ENCODE measurements at places on chromosomes 13 and 19.

DNA sequence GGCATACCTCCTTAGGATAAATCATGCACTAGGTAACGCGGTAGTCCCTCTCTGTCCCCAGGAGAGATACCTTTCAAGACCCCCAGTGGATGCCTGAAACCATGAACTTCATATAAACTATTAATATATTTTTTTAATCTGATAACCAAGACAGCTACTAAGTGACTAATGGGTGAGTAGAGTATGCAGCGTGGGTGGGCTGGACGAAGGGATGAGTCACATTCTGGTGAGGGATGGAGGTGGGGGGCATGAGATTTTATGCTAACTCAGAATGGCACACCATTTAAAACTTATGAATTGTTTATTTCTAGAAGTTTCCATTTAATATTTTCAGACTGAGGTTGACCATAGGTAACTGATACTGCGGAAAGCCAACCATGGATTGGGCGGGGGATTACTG is 46.2 kb downstream of the CDK8 start:
- DNase-seq, result no peak

- peak; percentile 29 for DNase-seq
These were observed 158.0 kb downstream of the DLEU7 start for GRCh38 chr13:50685491-50685890.

DNA sequence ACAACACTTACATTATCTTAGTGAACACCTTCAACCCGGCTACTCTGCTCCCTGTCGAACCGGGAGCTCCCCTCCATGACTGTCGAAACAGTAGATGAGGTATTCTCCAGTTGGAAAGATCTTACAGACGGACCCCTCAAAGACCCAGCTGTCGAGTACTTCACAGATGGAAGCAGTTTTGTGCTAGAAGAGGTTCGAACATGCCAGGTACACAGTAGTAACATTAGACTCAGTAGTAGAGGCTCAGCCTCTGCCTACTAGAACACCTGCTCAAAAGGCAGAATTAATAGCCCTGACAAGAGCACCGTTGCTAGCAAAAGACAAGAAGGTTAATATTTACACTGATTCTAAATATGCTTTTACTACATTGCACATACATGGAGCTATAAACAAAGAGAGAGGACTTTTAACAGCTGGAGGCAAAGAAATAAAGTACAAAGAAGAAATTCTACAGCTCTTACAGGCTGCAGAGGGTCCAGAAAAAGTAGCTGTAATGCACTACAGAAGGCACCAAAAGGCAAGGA is 13.6 kb upstream of the SLC15A1 start:
- no peak for DNase-seq

GRCh38 chr19:1863328-1863637 is at the start of gene KLF16:
Gene KLF16 (minus strand): TSS chr19:1863579. CDS start chr19:1863497, 82 bp downstream.
- DNase-seq, result no peak

GRCh38 chr13:43195551-43195950 is 172.2 kb downstream of the DNAJC15 start:
- DNase-seq, result no peak

DNA sequence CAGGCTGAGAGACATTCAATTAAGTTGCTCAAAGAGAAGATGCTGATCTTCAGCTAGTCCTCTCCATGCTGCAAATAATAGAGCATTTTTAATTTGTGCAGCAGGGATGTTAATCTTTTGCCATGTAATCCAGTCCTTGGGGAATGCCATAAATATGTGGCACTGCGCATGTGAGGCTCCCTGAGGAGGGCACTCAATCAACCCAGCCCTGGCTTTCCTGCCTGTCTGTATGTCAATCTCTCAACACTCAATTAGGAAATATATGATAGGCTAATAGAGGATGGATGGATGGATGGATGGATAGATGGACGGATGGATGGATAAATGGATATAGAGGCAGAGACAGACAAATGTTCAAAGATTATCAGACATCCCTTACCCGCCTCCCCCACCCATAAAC is 31.6 kb upstream of the POP4 start:
- no peak for DNase-seq

DNA sequence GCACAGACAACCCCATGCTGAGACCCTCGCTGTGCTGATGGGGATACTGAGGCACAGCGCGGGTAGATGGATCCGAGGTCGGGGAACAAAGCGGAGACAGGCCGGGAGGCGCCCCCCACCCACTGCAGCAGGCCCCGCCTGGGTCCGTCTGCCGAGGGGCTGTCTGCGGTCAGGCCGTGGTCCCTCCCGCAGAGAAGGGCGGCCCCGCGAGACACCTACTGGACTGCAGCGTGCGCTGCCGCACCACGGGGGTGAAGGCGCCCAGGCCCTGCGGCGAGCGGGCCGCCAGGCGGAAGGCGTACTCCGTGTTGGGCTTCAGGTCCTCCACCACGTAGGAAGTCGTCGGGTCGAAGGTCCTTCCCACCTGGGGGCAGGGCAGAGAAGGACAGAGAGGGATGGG is 101.9 kb downstream of the PTPRS start:
- DNase-seq, result peak; percentile 22

GRCh38 chr13:41541142-41541938 is 84.0 kb downstream of the RGCC start:
- DNase-seq, result no peak

- no peak for DNase-seq
These were observed 75.2 kb upstream of the UBL3 start for GRCh38 chr13:29925457-29926097.
